CD4-positive, alpha-beta T cell treated with Interleukin-2 at 100 ng/mL for 4 hours (primary cell): ENCODE measurements at places on chromosomes 6 and 20.

GRCh38 chr6:13124131-13124530, 204.2 kb downstream of the TBC1D7 start:
- no peak for DNase-seq

GRCh38 chr6:44251576-44252524, 4.9 kb downstream of the HSP90AB1 start:
- DNase-seq, result no peak

DNA sequence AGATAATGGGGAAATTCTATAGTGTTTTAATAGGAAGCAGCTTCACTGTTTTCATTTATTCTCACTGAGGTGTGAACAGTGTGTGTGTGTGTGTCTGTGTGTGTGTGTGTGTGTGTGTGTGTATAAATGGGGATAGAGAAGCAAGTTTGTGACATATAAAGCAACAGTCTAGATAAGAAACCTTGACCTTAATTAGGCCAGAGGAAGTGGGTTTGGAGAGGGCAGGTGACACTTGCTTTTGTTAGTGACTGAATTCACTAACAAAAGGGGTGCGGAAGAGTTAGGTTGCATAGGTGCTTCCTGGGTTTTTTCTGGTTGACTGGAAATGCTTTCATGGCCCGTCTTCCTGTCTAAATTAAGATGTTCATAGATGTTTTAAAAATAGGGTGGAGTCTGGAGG, 515.7 kb upstream of the FLRT3 start:
- no peak for DNase-seq

- DNase-seq, result no peak
Measured at GRCh38 chr6:126148853-126149252, 162.5 kb downstream of the TRMT11 start.

DNA sequence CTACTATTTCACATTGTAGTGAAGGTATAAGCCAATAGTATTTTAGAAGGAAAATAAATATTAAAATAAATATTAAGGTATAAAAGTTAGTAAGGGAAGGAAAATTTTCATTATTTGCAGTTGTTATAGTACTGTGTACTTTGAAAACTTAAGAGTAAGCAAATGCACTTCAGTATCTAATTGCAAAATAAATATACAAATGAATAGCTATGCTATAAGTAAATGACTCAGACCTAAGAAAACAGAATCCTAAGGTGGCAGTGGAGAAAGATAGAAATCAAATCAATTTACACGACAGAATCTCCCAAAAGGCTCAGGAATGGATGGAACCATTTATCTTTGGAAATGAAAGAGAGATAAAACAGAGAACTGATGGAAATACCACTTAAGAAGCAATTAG, 24.7 kb upstream of the UBR2 start:
- no peak for DNase-seq

- DNase-seq, result peak; percentile 50
Measured at GRCh38 chr6:133983099-133983939, 30.3 kb downstream of the TBPL1 start.

DNA sequence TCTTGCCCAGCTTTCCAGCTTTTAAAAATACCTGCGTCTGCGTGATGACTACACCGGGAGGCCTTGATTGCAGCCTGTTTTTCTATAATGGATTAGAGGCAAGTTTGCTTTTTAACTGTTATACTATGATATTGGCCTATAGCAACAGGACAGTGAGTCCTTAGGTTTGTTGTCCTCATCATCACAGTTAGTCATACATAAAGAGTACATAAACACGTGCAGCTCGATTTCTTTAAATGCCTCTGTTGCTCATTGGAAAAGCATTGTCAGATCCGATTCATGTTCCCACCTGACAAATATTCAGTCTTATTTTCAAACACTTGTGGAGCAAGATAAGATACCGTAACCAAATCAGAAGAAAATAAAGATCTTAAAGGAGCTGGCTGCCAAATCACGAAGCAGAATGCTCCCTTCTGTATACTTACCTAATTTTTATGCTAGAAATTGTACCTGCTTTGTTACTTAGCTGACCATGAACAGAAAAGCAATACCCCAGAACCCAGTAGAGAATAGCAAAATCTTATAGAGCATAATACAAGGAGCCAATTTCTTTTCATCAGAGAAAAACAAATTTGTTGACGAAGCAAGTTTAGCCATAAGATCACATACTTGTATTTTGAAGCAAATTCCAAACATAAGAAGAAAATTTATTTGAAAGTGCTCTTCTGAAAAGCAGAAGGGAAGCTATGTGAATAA, 100.4 kb downstream of the TMEM200A start:
- DNase-seq, result no peak

GRCh38 chr20:53087037-53087777, 115.0 kb downstream of the TSHZ2 start:
- DNase-seq, result no peak

DNA sequence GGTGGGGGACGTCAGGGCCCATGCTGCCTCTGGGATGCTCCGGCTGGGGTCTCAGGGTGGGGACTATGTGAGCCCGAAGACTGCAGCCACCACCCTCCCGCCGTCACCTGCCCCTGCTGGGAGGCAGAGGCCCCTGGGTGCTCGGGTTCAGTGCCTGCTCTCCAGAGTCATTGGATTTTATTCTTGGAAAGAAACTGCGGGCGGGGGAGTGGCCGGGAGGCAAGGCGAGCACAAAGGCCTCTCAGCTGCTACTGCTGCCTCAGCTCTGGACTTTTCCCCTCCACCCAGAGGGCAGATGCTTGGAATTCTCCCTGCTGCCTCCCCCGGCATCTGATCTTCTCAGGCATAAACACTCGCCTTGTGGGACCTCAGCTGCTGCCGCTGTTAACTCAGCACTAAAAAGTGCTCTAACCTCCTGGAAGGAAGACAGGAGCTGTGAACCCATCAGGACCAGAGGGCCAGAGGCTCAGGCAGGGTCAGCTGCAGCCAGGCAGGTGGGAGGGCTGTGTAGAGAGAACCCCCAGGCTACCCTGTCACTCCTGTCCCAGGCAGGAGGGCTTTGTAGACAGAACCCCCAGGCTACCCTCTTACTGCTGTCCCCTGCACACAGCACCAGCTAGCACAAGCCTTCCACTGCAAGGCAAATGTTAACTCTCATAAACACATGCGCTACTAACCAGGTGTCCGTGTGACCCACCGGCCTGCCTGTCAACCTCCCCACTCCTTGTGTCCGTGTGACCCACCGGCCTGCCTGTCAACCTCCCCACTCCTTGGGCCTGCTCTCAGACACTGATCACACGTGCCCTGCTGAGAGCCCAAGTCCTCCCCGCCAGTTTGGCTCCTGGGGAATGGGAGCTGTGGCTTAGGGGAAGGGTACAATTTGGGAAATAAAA, 9.4 kb upstream of the FRMD1 start:
- DNase-seq, result no peak
